ENCODE measurements at places on chromosomes 16 and 17.

DNA sequence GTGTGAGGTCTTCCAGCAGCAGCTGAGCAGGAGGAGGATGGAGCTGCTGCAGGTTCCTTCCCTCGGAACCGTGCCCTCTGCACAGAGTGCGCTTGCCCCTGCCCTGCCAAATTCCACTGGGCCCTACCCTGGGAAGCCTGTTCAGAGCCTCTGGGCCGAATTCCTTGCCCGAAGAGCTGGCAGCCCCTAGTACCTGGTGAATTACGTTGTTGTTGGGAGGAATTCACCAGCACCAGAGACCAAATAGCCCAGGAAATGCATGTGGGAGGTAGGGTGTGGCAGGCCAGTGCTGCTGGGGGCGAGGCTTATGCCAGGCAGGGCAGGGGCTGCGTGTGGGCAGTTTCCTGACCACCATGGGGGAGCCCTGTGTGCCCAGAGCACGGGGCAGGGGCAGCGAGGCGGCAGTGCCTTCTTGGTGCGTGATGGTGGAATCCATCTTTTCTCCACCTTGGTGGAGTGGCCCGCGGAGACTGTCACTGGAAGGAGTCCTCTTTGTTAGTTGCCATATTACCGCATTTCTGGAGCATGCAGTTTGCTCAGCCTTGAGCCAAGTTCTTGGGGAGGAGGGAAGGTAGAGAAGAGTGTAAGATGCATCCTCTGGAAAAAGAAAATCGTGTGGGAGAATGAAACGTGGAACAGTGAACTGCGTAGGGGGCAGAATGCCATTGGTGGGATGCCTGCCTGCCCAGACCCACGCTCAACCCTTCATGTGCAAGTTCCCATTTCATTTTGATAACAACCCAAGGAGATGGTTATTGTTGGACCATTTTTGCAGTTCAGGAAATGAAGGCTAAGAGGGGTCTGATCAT is 2.3 kb downstream of the MRC2 start:
- DNase-seq = no peak

GRCh38 chr17:39077866-39078265 is 73.6 kb downstream of the PLXDC1 start:
- DNase-seq = no peak

- DNase-seq = no peak
Measured at GRCh38 chr16:57871456-57871855, 69.2 kb upstream of the KIFC3 start.

DNA sequence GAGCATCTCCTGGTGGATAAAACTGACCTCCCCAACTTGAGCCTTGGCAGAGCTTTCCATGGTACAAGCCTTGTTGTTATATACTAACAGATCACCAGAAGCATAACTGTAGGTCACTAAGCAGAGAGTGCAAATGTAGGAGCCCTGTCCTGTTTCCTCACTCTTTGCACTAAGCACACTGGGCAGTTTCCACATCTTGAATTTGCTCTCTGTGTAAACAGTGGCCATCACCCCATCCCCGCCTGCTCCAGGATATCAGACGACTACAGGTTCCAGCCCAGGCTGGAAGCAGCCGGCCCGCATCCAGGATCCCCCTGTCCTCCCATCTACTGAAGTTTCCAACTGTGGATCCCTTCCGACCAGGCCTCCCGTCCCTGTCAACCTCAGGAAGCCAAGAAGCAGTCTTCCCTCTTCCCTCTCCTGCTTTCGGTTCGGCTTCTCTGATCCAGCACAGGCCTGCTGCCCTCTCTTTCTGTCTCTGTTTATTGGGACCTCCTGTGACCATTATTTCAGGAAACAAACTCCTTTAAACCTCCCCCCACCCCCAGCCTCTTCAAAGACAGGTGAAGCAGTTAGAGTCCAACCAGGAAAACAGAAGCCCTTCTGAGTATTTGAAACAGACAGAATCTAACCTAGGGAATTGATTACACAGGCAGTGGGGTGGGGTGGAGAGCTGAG is 22.6 kb upstream of the CACNG4 start:
- no peak for DNase-seq

- no peak for DNase-seq
Measured at GRCh38 chr17:40058865-40059264, 3.9 kb upstream of the THRA start.

DNA sequence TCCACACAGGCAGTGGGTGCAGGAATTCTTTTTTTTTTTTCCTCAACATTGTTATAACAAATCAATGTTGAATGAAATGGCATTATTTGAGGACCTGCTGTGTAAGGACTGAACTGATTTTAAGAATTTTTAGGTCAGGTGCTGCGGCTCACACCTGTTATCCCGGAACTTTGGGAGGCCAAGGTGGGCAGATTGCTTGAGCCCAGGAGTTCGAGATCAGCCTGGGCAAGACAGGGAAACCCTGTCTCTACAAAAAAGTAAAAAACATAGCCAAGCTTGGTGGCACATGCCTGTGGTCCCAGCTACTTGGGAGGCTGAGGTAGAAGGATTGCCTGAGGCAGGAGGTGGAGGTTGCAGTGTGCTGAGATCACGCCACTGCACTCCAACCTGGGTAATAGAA is 12.4 kb downstream of the MPRIP start:
- DNase-seq = no peak

GRCh38 chr16:10805334-10805733 is 13.3 kb downstream of the TVP23A start:
- DNase-seq = no peak

- peak; percentile 84 for DNase-seq
Measured at GRCh38 chr17:27466743-27467375, 10.6 kb downstream of the KSR1 start.

DNA sequence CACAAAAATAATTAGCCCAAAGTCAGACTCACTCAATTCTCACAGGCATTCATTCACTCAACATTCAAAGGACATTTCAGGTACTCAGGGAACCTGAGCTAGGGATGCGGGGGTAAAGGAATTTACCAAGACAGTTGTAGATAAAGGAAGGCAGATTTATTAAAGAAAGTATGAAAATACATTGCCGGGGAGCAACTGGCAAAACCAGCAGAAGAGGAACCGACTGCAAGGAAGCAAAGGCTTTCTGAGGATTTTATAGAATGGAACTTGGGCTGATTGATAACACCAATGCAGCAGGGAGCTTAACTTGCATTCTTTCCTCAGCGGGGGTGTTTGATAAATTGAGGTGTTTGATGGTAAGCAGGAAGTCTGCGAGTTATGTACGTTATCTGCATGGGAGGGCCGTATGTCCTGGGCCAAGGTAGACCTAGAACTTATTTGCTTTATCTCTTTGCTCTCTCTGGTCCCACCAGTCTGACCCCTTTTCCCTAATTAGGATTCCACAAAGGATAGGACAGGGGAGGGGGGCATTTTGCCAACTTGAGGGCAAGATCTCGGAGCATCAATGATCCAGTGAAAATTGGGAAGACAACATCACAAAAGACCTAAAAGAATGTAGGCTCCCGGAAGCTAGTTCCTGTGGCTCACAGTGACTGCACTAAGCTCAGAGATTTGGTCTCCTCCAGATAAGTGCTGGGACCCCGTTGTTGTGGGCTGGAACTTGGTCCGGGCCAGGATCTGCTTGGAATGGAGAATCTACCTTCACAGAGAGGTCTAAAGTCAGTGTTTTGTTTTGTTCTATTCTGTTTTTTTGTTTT is 5.8 kb upstream of the MT3 start:
- no peak for DNase-seq

DNA sequence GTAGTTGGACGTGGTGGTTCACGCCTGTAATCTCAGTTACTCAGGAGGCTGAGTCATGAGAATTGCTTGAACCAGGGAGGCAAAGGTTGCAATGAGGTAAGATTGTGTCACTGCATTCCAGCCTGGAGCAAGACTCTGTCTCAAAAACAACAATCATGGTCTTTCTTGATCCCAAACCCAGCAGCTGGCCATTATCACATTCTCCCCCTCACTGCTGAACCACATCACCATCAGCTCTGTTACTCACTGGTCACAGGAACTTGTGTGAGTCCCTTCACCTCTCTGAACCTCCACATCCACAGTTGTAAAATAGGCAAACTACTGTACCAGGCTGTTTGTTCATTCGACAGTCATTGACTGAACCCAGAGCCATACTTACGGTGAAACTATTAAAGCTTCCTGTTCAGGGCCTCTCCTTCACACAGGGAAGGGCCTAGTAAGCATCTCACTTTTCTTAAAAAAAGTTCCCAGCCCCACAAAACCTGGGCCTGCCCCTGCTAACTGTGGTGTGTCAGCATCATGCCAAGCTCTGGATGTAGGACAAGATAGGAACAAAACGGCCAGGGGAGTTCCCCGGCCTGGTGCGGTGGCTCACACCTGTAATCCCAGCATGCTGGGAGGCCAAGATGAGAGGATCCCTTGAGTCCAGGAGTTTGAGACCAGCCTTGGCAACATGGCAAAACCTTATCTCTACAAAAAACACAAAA is 104.7 kb downstream of the COPRS start:
- no peak for DNase-seq

DNA sequence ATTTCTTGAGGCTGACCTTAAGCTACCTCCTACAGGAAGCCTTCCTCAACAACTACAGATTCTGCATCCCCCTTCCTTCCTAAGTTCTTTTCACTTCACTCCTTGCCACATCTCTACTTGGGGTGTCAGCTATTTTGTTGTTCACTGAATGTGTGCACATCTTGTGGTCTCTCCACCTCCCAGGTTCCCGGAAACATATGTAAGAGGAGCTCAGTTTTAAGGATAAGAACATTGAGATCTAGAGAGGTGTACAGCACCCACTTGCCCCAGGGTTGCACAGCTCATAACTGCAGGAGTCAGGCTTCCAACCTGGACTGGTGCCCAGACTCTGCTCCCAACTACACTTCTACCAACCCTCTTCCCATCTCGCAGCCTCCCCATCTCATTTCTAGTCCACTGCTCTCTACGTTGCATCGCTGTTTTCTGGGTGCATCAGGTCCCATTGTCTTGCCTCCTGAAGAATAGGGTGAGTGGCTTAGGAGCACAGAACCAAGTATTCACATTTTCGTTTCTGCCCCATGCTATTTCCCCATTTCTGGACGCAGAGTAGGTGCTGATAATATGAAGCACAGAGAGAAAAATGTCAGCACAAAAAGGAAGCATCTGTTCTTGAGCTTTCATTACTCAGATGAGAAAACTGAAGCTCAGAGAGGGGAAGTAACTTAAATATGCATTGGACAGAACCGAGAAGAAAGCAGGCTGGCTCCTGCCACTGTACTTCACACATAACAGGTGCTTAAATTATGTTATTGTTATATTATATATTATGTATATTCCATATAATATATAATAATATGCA is 292.0 kb upstream of the CCL2 start:
- DNase-seq = no peak

- no peak for DNase-seq
Measured at GRCh38 chr16:51164574-51164973, 13.5 kb upstream of the SALL1 start.

- DNase-seq = no peak
Measured at GRCh38 chr16:27293343-27293742, 20.4 kb upstream of the IL4R start.

GRCh38 chr17:38361694-38362465 is 10.2 kb downstream of the SOCS7 start:
- no peak for DNase-seq

GRCh38 chr16:48574140-48574539 is 35.8 kb downstream of the N4BP1 start:
- DNase-seq = no peak

GRCh38 chr16:88566158-88566557 is 4.0 kb upstream of the ZC3H18 start:
- DNase-seq = peak; percentile 79

DNA sequence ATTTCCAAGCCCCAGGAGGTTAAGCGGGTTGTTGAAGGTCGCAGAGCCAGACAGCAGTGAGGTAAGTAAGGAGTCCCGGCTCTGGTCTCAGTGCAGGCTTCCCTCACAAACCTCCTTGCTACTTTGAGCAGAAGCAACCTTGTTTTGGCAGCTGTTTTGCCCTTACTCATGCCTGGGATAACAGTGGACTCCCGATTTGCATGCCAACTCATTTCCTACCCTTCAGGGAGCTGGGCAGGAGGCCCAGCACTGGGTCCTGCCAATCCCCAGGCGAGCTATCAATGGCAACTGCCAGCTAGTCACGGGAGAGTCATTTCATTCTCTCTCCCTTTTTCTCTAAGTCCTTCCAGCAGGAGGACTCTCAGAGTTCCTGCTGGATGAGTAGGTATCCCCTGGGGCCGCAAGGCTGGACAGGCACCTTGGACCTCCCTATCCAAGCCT is 72.0 kb upstream of the KSR1 start:
- no peak for DNase-seq

DNA sequence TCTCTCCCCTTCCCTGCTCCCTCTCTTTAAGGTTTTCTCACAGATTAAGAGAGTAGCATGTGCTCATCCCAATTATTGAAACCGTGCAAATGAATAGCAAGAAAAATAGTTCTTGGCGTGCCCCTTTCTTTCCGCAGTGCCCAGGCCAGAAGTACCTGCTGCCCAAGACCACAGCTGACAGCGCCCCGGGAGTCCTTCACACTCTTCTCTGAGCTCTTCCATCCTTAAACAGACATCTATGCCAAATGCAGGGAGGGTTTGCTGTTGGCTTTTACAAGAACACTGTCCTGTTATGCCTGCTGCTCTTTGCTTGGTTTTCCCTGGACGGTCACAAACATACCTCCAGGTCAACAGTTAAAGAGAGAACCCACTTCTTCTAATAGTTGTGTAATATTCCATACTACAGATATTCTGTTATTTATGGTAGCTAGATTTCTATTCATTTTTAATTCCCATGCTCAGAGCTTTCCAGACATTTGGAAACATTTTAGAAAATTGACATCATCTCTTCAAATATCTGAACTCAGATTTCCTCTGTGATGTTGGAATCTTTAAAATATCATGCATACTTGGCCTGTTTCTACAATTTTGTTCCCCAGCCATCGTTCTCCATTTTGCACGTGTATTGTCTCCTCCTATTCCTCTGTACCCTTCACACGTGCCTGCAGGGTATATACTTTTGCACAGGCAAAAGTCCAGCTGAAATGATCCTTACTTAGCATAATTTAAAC is 416.7 kb downstream of the WWOX start:
- no peak for DNase-seq

- DNase-seq = no peak
Measured at GRCh38 chr16:78987666-78988065, 612.9 kb downstream of the MAF start.

DNA sequence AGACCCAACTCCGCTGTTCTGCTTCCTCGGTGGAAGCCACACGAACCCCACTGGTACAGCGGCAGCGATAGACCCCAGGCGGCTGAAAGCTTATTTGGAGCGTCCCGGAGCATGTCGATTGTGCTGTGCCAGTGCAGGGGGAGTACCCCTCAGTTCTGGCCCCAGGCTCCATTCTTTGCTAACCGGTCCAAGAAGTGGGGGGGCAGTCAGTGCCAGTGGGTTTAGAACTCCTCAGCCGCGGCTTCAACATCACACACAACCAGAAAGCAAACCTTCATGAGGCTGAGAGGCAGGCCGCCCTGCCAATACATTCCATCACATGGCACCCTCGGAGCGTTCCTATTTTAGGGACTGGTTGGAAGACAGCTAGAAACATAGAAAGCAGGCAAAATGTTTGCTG is 1.7 kb upstream of the MNT start:
- no peak for DNase-seq

Measured in stimulated activated CD4-positive, alpha-beta T cell treated with anti-CD3 and anti-CD28 coated beads, Interleukin-4, amount 100 ng/mL, for 24 hours (primary cell).